Tibial artery (tissue), 4 donors: ENCODE measurements at places on chromosomes 4 and X.

DNA sequence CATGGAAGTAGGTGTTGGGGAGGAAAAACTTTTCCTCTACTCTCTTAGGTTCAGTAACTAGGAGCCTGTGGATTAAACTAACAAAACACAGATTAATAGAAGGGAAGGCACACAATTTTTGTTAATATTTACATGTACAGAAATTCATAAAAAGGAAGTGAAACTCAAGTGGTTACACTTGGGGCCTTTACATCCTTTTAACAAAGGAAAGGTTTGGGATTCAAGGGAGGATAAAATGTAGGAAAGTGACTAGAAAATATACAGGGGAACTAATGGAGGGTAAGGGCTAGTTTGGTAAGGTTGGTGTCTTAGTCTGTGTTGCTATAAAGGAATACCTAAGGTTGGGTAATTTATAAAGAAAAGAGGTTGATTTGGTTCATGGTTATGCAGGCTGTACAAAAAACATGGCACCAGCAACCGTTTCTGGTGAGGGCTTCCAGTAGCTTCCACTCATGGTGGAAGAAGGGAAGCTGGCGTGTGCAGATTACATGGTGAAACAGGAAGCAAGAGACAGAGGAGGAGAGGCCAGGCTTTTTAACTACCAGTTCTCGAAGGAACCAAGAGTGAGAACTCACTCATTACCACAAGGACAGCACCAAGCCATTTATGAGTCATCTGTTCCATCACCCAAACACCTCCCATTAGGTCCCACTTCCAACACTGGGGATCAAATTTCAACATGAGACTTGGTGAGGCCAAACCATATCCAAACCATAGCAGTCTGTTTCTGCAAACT is 124.4 kb downstream of the CHRDL1 start:
- no peak for DNase-seq

DNA sequence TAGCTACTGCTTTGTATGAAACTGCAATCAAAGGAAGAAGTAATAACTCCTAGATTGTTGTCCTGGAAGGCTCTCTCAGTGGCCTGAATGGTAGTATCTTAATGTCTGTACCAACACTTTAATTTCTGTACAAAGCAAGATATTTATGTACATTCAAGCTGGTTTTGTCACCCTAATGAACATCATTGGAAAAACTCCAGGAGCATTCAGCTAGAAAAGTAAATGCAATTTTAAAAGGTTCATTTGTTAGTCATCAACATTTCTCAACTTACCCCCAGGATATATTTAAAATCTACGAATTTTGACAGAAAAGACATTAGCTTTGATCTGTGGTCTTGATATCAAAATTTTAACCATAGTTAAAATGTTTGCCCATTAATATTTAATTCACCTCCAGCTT is 80.0 kb upstream of the FGF13 start:
- DNase-seq, result no peak

GRCh38 chrX:30748342-30748960 is 95.2 kb downstream of the GK start:
- no peak for DNase-seq

DNA sequence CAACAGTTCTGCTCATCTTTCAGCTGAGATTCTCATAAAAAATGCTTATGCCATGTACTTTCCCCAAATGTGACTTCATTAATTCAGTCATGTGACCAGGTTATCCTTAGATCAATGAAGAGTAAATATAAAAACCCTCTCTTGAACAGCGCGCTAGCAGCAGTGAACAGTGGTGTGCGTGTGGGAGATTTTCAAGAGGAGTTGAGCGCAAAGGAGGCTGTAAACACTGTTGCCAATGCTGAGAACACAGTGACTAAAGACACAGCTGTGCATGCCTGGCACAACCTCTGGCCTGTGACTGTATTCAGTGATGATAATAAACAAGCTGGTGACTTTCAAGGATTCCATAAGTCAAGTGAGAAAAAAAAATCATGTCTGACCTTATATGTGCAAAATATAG is 25.1 kb downstream of the MSX1 start:
- peak; percentile 13 for DNase-seq

DNA sequence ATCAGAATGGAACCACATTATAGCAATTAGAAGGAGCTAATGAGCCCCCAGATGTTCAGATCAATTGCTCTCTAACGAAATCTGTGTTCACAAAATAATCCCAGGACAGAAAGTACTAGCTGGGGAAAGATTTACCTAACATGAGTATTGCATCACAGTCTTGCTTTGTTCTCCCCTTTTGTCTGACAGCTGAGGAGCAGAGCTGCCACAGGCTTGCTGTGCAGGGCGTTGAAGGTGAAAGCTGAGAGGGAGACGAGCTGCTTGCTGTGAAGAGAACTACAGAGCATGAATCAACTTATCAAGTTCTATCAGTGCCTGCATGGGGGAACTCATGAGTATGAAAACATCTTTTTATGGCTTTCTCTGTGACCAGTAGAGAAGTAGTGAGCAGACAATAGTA is 441.2 kb downstream of the CENPC start:
- no peak for DNase-seq

GRCh38 chr4:34046580-34046979 is 2197.7 kb downstream of the ARAP2 start:
- no peak for DNase-seq

DNA sequence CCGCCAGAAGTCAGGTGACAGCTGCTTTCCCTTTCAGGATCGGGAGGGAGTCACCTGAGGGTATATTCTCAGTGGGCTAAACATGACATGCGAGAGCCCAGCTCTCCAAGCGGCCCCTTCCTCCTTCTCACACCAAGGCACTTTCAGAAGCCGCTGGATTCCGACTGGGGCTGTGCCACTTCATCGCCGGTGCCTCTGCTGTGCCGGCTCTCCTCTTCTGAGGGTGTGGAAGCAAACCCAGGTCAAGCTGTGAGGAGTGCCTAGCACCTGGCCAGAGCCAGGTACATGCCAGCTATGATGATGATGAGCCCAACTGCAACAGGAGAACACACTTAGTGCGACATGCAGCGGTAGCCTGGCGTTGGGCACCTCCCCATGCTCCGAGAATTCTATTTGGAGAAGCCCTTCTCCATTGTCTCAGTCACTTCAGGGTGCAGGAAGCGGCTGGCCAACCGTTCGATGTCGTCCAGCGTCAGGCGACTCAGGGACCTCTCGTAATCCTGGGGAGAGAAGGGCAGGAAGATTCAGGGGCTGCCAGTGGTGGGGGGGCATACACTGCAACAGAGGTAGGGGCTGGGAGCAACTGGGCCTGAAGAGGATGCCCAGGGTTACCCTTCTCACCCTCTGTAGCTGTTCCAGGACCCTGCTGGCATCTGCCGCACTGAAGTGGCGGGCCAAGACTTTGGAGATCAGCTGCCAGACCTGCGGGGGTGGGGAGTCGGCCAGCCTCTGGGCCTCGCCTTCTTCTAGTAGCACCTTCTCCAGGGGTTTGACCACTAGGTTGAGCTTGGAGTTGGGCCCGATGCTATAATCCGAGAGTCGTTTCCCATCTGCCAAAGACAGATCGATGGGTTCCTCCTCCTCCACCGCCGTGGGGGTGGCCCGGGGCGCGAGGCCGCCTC is 1.0 kb downstream of the UBL4A start:
- no peak for DNase-seq

DNA sequence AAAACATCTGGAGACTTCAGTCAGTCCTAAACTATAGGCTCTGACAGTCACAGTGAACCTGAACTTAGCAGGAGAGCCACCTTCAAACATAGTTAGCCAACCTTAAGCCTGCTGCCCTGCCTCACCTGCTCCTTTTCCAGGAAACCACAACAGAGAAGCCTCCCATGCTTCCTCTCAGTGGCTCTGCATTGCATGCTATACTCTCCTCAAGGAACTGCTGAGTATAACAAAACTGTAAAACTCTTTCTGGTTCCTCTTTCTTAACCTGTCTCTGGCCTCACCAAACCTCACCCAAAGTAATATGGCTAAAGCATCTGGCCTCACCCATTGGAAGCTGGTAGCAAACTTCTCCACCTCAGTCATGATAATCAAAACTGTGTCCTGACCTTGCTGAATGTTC is 122.1 kb downstream of the ANKRD50 start:
- DNase-seq, result no peak

- peak; percentile 93 for DNase-seq
Measured at GRCh38 chr4:184263910-184264732, 46.4 kb upstream of the ENPP6 start.

DNA sequence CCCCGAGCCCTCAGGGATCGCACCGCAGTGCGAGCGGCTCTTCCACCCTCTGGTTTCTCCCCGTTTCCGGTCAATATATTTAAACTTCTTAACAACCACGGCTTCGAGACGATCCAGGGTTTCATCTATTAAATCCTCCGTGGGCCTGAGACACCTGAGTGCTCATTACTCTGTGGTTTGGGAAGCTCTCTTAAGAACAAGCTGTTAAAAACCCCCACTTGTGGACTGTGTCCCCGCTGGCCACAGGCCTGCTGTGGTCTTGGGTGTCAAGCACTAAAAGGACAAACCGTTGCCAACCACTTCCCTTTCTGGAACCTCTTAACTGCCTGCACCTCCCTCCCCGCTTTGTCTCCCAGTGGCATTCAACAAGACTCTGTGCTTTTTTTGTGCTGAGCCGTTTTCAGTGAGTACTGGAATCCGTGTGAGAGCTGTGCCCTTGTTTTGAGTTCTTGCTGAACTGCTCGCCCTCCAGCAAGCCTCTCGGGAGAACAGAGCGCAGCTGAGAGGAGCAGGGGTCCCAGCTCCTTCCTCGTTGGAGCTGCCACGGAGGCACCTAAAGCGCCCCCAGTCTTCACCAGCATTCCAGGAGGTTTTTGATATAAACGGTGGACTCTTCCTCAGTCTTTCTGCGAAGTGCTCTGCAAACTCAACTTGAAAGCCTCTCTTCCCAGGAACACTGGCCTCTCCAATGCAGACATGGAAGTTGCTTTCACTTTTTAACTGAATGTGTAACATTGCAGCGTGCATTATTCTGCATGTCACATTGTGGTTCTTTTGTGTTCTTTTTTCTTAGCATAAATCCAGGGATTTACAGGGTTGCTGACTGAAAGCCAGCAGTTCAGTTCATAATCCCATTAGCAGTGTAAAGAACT is 691 bp upstream of the IGFBP7 start:
- peak; percentile 79 for DNase-seq

GRCh38 chr4:43331226-43332051 is 438.9 kb downstream of the GRXCR1 start:
- DNase-seq, result no peak

DNA sequence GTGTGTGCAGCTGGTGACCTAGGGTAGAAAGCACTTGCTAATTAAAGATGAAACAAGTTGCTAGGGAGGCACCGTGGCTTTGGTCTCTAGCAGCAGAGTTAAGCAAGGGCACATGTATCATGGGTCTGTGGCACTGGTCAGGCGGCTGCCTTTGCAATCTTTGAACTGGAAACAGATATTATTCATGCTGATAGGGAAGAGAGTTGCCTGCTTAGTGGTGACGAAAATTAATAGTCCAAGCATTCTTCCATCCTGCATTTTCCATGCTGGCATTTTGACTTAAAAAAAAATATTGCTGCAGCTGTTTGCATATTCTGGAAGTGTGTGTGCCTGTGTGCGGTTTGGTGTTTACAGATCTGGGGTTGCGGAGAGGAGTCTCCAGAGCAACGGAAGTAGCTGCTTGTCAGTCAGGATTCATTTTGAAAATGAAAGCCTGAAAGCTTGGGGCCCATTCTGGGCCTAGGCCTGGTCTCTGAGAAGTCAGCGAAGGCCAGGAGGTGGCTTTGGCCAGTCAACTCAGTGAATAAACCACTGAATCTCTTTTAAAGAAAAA is 2.3 kb upstream of the SOWAHD start:
- DNase-seq, result no peak

DNA sequence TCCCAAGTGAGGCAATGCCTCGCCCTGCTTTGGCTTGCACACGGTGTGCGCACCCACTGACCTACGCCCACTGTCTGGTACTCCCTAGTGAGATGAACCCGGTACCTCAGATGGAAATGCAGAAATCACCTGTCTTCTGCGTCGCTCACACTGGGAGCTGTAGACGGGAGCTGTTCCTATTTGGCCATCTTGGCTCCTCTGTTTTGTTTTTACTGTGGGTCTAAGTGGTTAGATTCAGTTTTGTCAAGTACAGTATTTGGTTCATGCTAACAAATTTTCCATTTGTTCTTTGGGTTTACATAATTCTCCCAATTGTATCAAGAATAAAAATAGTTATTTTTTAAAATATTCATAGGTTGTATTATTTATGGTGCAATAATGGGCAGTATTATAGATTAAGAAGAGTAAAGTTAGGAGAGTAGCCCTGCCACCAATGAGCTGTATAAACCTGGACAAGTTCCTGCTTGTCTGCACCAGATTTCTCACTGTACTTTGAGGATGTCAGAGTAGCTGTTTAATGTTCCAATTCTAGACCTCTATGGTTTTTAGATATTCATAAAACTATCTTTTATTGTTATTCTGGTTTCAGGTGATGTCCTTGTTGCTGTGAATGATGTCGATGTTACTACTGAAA is 23.4 kb downstream of the INTU start:
- no peak for DNase-seq

- peak; percentile 33 for DNase-seq
Measured at GRCh38 chrX:74924449-74925224, 615 bp downstream of the NEXMIF start.

DNA sequence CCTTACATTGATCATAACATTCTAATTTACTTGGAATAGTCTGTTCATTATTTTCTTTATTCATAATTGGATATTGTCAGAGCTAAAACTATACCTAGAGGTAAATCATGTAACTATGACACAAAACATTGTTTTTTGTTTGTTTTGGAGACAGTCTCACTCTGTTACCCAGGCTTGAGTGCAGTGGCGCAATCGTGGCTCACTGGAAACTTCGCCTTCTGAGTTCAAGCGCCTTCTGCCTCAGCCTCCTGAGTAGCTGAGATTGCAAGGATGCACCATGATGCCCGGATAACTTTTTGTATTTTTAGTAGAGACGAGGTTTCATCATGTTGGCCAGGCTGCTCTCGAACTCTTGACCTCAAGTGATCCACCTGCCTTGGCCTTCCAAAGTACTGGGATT is 265.2 kb downstream of the FBXO8 start:
- no peak for DNase-seq

- DNase-seq, result peak; percentile 19
Measured at GRCh38 chr4:85929961-85930665, 429.7 kb downstream of the MAPK10 start.

- no peak for DNase-seq
Measured at GRCh38 chrX:69237236-69237635, 72.0 kb upstream of the PJA1 start.

GRCh38 chr4:39873823-39874222 is 103.9 kb downstream of the PDS5A start:
- DNase-seq, result no peak

DNA sequence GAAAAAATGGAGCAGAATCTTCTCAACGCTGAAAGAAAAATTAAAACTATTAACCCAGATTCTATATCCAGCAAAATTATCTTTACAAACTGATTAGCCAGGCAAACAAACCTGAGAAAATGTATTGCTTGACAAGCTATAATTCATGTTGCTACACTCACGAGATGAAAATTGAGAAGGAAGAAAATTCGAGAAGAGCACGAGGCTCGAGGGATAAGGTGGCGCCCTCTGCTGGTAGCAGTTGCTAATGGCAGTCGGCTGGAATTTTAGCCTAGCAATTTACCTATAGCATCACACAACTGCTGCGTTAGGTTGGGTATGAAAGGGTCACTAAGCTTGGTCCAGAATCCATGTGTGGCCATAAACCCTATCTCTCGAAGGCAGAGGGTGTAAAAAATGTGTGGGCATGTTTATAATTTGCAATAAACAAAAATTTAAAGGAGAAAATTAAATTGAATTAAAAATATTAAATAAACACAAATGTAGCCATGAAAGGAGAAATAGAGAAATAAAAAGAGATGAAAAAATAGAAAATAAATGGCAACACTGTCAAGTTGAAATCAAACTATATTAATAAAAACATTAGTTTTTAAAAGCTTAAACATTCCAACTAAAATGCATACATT is 126.6 kb downstream of the PPP4R3C start:
- no peak for DNase-seq

- peak; percentile 76 for DNase-seq
Measured at GRCh38 chr4:125316791-125317524, 2.2 kb downstream of the FAT4 start.
